ENCODE measurements at places on chromosomes 13 and 19.

DNA sequence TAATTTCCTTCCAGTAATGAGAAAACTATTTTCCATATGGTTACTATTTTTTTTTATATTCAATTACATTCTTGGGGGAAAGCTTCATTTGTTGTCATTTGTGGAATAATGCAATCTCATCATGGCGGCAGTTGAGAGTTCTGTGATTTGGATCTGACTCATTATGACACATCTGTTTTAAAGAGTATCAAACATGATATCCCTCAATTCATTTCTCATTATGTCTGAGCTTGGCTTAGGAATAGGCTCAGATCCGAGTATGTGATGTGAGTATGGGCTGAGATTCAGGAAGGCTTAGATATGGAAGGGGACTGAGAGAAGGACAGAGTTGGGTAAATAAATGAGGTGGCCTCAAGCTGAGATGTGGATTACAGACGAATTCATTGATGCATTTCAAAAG is 64.4 kb downstream of the POSTN start:
- no peak for DNase-seq

- peak; percentile 68 for DNase-seq
These were observed 15.4 kb downstream of the NLRP12 start for GRCh38 chr19:53808710-53809125.

DNA sequence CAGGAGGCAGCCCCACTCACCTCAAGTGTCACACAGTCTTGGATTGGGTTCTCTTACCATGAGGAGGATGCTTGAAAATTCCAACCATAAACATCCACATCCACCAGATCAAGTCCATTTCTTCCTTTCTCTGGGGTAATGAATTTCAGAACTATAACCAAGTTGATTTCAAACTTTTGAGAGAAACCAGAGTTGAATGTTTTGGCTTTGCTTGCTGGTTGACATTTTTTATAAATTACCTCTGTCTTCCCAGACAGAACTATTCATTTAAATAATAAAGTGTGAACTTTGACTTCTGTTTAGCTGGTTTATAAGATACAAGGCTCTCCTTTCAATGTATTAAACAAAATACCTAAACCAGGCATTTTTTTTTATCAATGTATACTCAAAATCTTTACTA is 550.7 kb downstream of the KCTD12 start:
- DNase-seq = no peak

DNA sequence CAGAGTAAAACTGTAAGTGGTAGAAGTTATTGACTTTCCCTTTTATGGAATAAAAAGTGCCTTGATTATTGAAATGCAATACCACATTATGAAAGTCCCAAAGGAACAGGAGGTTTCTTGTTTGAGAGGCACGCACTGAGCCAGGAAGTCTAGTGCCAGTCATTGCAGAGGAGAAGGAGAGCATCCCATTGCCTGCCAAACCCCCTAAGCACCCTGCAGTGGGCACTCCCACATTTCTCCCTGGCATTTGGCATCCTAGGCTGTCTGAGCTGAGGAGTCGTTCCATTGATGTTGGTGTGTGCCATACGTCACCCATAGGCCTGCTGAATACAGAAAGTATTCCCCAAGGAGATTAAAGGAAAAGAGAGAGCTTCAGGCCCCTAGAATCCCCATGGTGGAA is 85.7 kb upstream of the MBNL2 start:
- DNase-seq = no peak

GRCh38 chr13:46101484-46102254 is 3.2 kb downstream of the CPB2 start:
- DNase-seq = peak; percentile 45

Data from suppressor macrophage treated with lipopolysaccharide for 1 hour (primary cell).